ENCODE measurements at places on chromosomes 12 and 14.

DNA sequence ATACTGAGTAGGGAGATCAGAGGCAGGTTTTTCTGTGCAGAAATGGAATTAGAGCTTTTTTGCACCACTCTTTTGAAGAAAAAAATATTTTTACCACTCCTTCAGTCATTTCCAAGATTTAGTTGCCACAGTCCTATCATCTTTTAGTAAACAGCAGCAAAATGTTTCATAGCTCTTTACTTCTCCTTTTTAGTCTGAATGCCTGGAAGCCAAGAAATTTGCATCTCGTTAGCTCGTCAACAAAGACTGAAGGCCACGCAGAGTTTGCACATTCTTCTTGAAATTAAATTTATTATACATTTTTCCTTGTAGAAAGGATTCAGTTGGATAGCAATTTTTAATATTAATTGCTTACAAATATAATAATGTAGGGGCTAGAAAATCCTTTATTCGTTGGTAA, 544.5 kb upstream of the ATP2B1 start:
- DNase-seq, result no peak

DNA sequence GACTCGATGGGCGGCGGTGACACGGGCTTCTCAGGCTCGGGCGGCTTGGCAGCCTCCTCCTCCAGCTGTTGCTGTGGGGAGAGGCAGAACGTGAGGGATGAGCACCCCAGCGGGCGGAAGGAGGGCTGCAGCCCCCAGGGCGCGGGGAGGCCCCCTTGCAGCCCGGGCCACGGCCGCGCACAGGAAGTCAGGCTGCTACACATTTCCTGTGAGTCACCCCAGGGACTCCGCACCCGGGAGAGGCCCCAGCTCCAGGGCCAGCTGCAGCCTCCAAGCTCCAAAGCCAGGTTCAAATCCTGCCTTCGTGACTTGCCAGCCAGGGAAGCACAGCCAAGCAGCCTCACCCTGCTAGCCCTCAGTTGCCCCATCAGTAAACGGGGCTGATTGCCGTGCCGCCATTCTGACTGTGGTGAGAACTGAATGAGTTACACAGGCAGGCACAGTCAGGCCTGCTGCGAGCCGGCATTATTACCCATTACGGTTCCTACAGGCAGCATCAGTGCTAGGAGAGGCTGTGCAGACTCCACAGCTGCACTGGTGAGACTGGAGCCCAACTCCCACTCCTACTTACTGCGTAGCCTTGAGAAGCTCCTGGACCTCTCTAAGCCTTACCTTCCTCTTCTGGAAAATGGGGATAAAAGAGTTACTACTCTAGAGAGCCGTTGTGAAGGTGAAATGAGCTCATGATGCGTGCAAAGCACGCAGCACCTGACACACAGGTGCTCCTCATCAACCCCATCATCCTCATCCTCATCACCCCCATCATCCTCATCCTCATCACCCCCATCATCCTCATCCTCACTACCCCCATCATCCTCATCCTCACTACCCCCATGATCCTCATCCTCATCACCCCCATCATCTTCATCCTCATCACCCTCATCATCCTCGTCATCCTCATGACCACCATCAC, 100.9 kb downstream of the NCOR2 start:
- DNase-seq, result peak; percentile 77

DNA sequence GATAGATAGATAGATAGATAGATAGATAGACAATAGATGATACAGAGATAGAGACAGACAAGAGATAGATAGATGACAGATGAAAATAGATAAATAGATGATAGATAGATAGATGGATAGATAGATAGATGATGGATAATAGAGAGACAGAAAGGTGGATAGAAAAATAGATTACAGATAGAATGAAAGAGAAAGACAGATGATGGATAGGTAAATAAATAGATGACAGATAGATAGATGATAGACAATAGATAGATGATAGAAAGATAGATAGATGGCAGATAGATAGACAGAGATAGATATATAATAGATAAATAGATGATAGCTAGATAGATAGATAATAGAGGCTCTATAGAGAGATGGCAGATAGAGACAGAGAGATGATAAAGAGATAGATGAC, 523.0 kb downstream of the BCL11B start:
- DNase-seq, result no peak

- no peak for DNase-seq
Observed at GRCh38 chr14:51962711-51963110, 26.6 kb upstream of the RTRAF start.

DNA sequence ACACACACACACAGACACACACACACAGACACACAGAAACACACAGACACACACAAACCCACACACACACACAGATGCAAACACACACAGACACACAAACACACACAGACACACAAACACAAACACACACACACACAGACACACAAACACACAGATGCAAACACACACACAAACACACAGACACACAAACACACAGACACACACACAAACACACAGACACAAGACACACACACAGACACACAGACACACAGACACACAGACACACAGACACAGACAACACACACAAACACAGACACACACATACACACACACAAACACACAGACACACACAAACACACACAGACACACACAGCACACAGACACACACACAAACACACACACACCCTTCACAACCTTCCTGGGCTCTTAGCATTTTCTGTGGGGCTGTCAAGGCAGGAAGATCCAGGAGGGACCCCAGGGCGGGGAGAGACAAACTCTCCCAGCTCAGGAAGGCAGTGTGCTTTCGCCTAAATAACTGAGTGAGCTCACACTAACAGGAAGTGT, 24.2 kb upstream of the INF2 start:
- DNase-seq, result no peak

- DNase-seq, result no peak
Observed at GRCh38 chr14:34409721-34410120, 52.3 kb downstream of the SPTSSA start.

- no peak for DNase-seq
Observed at GRCh38 chr12:1469070-1469469, 125.3 kb downstream of the FBXL14 start.

GRCh38 chr12:18419311-18419710, 158.0 kb downstream of the PIK3C2G start:
- no peak for DNase-seq

DNA sequence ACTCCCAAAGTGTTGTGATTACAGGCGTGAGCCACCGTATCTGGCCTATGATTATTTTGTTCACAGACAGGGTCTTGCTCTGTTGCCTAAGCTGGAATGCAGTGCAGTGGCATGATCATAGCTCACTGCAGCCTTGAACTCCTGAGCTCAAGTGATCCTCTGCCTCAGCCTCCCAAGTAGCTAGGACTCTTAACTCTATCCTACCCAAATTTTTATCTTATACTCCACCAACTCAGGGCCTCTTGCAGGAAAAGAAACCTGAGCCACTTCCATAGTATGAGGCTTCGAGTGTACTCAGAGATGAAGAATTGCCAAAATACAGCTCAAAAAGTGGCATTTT, 828 bp downstream of the MMAB start:
- no peak for DNase-seq

DNA sequence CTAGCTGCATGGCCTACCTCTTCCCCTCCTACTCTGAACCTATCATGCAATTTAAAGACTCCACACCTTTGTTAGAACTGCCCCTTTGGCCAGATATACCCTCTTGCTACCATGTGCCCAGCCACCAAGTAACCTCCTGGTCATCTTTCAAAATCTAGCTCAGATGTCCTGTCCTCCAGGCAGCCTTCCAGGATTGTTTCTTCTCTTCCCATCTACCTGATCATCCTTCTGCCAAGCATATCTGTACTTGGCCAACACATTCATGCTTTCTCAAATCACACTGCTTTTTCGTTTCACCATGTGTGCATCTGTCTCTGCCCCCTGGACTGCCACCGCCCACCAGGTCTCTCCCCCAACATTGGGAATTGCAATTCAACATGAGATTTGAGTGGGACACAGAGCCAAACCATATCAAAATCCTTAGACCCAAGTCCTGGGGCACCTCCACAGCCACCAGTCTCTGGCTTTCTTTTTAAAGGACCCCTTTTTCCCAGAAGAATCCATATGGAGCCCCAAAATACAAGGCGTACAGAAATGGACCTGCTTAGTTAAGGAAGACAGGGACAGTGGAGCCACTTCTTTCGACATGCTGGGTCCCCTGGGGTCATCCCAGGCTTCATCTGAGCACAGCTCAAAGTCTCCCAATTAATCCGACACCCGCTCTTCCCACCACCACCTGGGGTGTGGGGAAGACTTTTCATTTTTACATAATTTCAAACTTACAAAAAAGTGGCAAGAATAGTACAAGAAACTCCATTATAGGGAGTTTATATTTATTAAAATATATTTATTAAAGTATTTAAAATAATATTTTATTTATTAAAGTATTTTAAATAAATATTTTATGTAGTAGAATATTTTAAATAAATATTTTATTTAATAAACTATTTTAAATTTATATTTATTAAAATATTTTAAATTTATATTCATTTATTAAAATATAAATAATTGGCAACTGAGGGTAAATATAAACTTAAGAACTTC, 7.9 kb upstream of the CMKLR1 start:
- DNase-seq, result no peak

DNA sequence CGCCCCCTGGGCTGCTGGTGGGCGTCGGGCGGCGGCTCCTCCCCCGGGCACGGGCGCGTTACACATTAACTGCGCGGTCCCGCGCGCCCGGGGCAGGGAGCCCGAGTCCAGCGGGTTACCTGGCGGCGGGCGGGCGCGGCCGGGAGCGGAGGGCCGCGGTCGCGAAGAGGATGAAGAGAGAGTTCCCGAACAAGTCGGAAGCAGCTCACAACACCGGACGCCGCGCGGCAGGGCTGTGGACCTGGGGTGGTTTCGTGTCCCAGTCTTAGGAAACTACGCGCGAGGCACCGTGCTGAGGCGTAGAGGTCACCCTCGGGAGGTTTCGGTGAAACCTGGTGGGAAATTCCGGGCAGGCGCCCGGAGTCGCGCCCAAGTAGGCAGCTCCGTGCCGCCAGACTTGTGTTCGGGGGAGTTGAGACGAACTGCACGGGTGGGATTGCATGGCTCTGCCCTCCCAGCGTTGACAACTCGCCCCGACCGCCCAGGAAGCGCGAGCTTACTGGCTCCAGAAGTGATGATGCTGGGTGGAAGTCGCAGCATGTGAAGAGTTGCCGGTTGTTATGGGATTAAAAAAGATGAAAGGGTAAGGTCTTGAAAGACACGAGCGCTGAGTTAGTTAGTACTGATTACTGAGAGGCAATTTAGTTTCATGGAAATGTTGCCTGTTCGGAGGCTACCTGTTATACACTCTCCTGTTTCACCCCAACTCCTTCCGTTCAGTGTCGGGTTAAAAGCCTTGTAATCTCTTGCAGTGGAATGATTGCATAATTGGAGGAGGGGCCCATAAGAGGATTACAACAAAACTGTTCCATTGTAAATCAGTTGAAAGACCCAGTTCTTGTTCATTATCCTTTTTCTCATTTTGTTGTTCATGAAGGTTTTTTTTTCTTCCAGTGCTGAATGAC, 879 bp downstream of the RAB3IP start:
- DNase-seq, result peak; percentile 20

- no peak for DNase-seq
Observed at GRCh38 chr12:78403681-78404080, 460.9 kb upstream of the SYT1 start.

- DNase-seq, result no peak
Observed at GRCh38 chr14:35617500-35617899, 83.5 kb downstream of the INSM2 start.

DNA sequence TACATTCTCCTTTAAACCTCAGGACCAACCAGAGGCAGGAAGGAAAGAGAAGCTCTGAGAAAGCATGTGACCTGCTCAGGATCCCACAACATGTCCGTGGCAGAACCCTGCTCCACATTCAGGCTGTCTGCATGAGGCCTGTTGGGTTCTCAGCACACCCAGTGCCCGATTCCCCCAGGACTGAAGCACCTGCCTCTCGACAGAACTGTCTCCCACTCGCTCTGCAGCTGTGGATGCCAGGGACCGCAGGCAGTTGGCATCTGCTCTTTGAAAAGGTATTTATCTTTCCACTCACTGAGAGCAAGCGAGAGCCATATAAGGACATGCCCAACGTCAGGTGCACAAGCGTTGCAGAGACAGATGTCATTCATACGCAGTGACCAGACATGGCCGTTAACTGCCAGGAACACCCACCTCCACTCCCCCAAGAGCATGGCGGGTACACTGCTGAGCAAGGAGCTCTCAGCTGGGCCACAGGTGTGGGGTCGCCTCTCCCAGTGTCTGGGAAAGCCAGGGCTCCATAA, 18.9 kb downstream of the PITPNM2 start:
- DNase-seq, result no peak

DNA sequence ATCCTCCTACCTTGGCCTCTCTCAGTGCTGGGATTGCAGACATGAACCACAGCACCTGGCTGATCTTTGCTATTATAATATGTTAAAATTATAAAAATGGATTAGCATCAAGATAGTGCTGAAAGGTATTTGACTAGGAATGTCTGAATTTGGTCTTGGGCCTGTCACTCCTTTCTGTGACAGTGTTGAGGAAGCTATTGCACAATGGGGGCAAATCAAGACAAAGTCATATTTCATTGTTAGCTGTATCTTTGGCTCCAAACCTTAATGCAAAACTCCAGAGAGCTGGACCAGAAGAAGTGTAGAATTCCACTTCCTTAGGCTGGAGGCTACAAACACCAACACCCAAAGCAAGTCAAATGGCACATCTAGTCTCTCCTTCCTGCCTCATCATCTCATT, 42.2 kb downstream of the ZCRB1 start:
- DNase-seq, result no peak

DNA sequence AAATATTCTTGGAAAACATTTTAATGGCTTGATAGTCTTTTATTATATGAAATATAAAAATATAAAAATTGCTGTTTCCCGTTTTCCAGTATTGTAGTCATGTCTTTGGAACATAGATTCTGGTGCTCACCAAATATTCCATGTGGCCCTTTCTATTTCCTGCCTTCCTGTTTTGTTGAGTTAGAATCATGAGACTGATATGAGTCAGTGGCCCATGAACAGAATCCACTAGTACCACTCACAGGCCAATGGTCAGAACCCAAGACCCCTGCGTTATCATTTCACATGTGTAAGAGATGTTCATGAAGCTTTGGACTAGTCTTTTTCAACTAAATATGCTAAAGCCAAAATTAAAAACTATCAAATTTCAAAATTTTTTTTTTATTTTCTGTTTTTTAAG, 56.9 kb downstream of the BICD1 start:
- no peak for DNase-seq

- no peak for DNase-seq
Observed at GRCh38 chr12:116898669-116899068, 12.1 kb upstream of the FBXW8 start.

DNA sequence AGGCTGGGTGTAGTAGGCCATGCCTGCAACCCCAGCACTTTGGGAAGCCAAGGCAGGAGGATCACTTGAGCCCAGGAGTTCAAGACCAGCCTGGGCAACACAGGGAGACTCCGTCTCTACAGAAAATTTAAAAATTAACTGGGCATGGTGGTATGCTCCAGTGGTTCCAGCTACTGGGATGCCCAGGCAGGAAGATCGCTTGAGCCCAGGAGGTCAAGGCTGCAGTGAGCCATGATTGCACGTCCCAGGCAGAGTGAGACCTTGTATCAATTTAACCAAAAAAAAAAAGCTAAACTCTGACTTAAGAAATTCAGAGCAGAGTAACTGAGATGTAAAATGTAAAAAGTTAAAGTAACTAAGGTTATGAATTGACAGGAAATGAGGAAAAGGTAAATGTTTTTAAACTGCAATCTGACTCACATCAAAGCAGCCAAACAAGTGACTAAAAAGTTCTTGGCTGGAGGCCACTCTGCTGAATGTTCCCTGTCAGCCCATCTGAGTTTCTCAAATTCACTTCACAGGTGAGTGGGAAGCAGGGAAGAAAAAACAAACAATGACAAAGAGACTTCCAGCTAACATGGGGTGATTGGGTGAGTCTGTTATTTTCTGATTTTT, 21.3 kb downstream of the PRKD1 start:
- DNase-seq, result no peak

- DNase-seq, result peak; percentile 38
Observed at GRCh38 chr12:112409064-112409905, at the start of gene RPL6. TSS of gene RPL6 (minus strand) at chr12:112409605. CDS start at chr12:112408656, 949 bp downstream.

All from stimulated activated CD4-positive, alpha-beta T cell treated with anti-CD3 and anti-CD28 coated beads, Interleukin-1b, Interleukin-23, amount 100 ng/mL, for 1 hour (primary cell).